ENCODE measurements at places on chromosomes 7 and 10.
A peak's percentile ranks its signal among the peaks of the same experiment; 100 is the strongest.

DNA sequence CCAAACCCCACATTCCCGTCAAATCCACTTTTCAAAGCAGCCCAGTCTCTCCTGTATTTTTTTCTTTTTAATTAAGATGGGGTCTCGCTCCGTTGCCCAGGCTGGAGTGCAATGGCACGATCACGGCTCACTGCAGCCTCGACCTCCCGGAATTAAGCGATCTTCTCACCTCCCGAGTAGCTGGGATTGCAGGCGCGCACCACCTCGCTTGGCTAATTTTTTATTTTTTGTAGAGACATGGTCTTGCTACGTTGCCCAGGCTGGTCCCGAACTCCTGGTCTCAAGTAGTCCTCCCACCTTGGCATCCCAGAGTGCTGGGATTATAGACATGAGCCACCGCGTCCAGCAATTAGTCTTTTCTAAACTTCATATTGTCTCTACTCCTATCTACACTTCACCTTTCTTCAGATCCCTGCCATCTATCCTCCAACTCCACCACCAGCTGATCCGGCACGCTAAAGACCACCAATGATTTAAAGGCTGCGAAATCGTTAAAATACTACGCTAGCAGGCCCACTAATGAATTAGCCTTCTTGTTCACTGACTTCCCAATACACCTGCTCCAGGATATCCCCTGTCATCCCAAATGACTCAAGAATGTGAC is 525 bp upstream of the CHUK start:
- DNase-seq = no peak

DNA sequence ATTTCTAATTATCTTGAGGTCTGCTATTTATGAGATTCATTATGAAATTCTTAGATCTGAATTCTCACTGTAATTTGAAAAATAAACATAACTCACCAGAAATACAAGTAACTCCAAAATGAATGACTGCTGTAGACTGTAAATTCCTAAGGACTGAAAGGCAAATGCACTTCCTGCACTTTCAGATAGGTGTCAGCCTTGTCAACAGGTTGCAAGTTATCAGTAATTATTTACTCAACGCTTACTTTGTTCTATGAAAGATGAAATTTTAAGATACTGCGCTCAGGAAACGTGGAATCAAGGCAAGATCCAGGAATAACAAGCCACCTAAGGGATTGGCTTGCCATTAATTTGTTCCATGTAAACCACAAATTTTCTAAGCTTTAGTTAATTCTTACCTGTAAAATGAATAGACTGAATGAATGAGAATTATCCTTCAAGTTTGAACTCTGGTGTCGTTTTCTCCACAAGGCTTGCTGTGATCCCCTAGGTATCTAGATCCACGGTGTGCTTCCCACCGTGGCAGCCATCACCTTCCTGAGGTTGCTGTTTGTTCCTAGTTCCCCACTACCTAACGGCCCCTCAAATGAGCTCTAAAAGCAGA is 12.6 kb downstream of the DHX32 start:
- DNase-seq = peak; percentile 25

- DNase-seq = no peak
These were observed 105.9 kb upstream of the ANLN start for GRCh38 chr7:36283711-36284130.

DNA sequence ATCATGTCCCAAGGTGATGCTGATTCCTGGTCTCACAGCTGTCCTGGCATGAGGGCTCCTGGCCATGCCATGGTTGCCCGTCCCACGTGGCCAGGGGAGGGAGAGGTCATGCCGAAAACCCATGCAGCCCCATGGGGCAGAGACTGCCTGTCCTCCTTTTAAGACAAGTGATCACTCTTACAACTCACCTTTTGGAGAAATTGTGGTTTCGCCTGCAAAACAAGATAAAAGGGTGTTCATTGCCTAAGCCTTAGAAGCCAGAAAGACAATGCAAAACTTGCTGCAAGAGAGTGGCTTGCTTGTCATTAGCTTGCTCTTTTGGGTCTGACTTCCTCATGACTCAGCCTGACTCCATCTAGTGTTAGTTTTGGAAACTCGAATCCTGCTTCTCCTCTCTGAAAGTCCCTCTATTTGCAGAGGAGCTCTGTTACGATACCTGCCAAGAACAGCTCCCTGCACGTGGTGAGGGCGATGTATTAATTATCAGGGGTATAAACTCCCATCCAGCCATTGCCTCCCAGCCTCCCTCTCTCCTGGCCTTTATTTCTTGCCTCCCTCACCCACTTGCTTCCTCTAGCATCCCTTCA is 26.7 kb downstream of the TMEM273 start:
- DNase-seq = no peak

- no peak for DNase-seq
These were observed 14.0 kb upstream of the EXOC6 start for GRCh38 chr10:92834331-92834730.

DNA sequence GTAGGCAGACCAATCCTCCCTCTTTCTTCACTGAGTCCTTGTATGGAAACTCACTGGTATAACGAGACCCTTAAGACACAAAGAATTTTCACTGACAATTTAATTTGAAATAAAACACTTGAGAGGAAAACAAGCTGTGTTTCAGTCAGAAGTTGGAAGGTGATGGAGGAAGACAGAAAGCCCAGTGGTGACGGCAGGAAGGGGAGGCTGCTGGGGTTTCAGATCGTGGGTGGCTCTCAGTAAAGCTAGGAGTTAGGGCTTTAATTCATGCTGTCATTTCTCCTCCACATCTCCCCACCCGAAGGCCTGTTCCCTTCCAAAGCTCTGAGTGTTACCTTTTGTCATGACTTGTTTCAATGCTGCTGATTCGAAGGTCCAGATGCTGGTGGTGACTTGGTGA is 605.2 kb upstream of the DPP6 start:
- no peak for DNase-seq

DNA sequence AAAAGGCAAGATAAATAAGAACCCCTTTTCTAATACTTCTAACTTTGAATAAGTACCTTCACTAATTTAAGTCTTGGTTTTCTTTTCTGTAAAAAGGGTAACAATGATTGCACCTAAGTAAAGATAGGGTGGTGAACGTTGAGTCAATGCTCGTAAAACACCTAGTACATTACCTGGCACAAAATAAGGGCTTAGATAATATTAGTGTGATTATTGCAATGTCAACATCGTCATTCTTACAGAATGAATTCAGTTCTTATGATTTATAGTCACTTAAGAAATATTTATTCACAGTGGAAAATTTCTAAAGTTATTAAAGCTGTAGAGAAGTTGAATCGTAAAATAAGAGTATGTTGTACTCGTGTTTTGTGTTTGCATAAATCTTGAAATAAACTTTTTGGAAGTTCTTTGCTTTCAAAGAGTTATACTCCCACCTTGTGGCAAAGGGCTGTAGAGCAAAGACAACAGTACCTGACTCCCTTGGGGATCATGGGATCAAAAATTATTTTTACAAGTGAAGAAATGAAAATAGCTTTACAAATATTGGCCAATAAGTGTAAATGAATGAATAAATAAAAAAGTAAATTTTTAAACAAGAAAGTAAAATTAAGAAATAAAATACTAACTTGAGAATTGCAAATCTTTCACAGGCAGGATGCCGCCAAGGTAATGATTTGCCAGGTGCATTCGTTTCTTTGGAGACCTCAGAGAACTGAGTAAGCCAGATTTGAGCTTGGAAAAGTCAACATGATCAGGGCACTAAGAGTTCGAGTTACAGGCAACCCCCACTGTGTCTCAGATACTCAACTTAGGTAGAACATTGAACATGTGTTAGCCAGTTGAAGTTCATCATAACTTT is 285.8 kb upstream of the CACNA2D1 start:
- peak; percentile 14 for DNase-seq

DNA sequence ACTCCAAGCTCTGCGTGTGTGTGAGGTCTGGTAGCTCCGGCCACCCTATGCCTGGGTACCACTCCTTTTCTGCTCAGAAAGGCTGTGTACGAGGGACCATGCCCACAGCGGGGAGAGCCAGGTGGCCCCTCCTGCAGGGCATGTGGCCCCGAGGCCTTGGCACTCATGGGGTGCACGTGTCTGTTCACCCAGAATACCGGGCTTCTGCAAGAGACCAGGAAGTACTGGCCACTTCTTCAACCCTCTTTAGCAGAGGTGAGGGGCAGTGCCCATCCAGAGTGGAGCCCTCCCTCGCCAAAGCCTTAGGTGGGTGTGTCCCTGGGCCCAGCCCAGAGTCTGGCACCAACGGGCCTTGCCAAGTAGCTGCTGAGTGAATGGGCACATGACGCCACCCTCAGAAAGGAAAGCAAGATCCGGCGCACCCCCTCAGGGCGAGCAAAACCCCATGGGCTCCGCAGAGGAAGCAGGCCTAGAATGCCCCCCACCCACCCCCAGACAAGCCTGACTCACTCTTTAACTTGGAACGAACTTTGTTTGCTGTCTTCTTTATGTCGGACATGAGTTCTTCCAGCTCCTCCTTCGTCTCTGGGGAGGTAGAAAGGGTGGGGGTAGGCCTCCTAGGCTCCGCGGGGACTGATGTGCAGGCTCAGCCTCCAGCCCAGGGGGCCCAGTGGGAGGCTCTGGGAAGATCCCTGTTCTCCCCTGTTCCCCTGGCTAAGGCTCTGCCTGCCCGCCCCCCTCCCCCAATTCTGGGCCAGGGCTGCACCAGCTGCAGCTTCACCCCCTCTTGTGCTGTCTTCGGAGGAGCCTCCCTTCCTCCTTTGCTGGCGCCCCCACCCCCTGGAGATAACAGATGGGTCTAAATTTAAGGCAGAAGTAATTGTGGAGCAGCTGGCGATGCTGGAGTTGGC is 14.6 kb downstream of the STX1A start:
- peak; percentile 86 for DNase-seq

- no peak for DNase-seq
These were observed 65.2 kb upstream of the FAM20C start for GRCh38 chr7:127064-127598.

DNA sequence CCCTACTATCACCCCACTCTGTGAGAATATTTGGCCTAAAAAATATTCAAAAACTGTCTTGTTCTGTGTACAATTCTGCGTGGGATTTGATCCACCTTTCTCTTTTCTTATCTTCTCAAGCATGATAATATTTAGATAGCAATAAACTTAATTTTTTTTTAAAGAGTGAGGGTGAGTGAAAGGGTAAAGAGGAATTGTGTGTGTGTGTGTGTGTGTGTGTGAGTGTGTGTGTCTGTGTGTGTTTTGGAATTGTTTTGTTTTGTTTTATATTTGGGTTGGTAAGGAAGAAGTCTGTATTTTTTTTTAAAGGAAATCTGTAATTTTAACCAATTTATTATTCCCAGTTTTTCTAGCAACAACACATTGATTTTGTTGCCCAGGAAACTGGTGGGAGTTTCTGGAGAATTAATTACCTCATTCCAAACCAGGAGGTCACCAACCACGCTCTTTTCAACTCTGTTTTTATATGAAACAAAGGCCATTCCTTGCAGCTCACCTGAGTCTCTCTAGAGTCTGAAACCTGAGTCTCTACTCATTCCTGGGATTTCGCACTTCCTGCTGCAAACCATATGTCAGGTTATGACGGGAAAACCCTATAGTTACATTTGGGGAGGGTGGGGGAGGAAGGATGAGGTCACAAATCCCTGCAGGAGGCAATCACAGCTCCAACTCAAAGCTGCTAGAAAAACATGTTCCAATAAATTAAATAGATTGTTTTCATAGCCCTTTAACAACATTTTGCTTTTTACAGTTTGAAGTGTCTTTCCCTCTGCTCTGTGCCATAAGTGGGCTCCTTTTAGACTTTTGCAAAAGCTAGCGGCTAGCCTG is 38.1 kb upstream of the XPNPEP1 start:
- peak; percentile 40 for DNase-seq

- DNase-seq = no peak
These were observed 75.2 kb downstream of the CREB5 start for GRCh38 chr7:28487487-28487886.

DNA sequence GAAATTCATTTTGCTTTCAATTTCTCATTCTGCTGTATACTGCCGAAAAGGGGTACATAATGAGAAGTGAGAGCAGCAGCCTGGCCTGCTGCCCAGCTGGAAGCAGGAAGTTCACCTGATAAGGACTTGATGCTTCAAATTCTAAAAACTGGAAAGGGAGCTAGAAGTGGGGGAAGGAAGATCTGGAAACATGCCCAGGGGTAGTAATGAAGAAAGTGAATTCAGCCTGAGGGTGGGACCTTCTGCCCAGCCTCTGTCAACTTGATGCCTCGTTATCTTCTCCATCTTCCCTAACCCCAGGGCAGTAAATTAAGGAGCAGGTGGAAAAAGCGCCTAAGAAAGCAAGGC is 69.4 kb downstream of the ARMH3 start:
- no peak for DNase-seq

- DNase-seq = no peak
These were observed 124.7 kb downstream of the ARID5B start for GRCh38 chr10:62025901-62026879.

GRCh38 chr7:12729112-12729511 is 41.7 kb downstream of the ARL4A start:
- DNase-seq = no peak

DNA sequence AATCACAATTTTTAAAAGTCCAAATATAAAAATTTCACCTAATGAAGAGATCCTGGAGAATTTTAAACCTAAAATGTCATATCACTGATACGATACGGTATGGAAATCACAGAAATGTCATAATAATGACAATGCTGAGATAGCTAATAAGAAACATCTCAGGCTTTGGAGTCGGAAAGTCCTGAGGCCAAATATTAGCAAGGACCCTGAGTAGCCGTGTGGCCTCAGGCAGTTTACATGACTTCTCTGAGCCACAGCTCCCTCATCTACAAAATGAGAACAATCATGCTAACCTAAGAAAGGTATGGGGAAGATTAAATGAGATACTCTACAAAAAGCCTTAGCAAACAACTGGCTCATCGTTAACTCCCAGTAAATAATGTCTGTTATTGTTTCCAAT is 100.9 kb upstream of the NEBL start:
- DNase-seq = no peak

GRCh38 chr7:54837168-54837567 is 78.2 kb upstream of the SEC61G start:
- no peak for DNase-seq

DNA sequence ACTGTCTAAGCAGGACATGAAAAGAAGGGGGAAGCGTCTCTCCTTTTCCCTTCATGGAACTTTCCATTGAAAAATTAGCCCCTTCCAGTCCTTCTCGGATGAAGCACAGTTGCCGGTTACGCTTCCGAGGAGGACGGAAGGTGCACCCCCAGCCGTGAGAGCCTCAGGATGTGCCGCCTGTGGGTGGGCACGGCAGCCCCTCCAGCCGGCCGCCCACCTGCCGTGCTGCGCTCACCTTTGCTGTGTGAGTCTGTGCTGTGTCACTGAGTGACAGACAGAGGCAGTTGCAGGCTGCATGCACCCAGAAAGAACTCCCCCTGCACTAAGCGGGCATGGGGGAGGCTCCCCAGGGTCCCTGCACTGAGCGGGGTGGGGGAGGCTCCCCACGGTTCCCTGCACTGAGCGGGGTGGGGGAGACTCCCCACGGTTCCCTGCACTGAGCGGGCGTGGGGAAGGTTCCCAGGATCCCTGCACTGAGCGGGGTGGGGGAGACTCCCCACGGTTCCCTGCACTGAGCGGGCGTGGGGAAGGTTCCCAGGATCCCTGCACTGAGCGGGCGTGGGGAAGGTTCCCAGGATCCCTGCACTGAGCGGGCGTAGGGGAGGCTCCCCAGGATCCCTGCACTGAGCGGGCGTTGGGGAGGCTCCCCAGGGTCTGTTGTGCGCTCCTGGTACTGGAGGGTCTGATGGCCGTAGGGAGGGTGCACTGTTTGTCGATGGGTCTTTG is 74.2 kb downstream of the DNAJB6 start:
- no peak for DNase-seq

GRCh38 chr7:106068986-106069385 is 43.1 kb downstream of the SYPL1 start:
- DNase-seq = no peak
